ENCODE measurements at places on chromosomes 6 and 20.
A peak's percentile ranks its signal among the peaks of the same experiment; 100 is the strongest.

DNA sequence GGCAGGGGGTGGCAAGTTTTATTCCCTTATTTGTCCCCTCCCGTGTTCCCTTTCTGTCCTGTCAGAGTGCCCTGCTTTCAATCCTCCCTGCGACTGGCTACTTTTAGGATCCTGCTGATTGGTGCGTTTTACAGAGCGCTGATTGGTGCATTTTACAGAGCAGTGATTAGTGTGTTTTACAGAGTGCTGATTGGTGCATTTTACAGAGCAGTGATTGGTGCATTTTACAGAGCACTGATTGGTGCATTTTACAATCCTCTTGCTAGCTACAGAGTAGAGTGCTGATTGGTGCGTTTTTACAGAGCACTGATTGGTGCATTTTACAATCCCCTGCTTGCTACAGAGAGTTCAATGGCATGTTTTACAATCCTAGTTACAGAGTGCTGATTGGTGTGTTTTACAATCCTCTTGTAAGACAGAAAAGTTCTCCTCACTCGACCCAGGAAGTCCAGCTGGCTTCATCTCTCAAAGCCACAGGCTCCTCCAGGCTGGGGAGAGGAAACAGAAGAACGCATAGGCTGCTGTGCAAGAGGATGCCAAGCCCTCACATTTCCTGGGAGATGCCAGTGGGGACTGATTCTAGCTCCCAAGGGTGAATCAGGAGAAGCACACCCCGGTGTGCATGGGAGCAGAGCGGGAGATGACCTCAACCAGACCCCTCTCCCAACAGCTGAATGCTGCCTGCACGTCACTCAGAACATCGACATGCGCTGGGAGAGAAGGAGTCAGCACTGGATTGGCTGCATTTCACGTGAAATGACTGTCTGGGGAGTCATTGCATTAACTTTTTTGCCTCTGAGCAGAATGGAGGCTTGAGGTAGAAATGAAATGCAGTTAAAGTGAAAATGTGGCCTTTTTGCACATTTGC is 48.3 kb upstream of the SLC22A23 start:
- DNase-seq, result no peak

GRCh38 chr6:152343735-152344360 is 293.3 kb downstream of the SYNE1 start:
- no peak for DNase-seq

GRCh38 chr20:43949741-43950618 is 35.3 kb downstream of the TOX2 start:
- DNase-seq, result peak; percentile 39

DNA sequence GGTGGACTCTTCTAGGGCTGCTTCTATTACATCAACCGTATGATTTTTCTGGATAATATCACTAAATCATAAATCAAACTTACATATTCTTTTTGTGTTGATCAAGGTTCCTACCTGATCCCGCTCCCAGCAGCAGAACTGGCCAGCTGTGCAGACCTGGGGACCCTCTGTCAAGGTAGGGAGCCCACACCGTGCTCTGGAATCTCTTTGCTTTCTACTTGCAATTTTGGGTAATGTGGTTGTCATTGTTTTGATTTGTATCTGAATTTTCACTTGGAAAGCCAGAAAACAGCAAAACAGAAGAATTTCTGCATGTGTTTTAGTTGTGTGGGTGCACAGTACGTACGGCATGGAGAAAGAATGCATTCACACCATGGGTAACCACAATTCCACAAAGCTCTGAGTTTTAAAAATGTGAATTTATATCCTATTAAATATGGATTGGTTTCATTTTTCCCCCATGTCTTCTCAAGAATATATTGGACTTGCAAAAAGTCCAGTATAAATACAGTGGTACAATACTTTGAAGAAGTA is 80.1 kb downstream of the ADGRG6 start:
- DNase-seq, result no peak

DNA sequence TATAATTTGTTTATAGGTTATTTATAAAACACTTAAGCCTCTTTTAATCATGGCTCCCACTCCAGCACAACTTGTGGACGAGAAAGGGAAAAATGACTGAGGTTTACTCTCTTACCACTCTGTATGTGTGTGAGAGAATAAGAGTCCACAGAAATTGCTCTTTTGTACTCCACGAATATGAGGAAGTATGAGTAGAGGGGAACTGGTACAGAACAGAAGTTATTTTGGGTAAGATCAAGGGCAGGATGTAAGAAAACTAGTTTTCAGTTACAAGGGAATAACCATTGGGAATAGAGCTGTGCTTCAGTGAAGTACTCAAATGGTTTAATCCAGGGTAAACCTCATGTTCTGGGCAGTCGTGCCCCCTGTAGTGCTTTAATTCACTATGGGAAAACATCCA is 72.6 kb downstream of the REV3L start:
- no peak for DNase-seq

DNA sequence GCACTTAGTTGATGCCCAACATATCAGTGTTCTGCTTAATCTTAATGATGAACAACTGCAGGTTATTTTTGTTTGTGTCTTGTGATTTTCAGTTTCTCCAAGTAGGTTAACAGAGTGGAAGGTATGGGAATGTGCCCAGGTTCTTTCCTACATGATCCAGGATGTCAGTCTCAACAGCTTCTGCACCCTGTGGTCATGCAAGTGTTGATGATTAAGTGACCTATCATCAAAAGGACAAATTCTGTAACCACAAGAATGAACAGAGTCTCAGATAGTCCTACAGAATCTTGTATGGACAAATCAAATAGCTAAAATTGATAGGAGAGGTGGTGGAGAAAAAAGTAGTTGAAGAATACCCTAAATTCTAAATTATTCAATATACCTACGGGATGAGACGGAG is 26.1 kb downstream of the MAN1A1 start:
- no peak for DNase-seq

DNA sequence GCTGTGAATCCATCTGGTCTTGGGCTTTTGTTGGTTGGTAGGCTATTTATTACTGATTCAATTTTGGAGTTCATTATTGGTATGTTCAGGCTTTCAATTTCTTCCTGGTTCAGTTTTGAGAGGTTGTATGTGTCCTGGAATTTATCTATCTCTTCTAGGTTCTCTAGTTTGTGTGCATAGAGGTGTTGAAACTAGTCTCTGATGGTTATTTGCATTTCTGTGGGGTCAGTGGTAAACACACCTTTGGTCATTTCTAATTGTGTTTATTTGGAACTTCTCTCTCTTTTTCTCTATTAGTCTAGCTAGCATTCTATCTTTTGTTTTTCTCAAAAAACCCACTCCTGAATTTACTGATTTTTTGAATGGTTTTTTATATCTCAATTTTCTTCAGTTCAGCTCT is 70.1 kb upstream of the IRAK1BP1 start:
- no peak for DNase-seq

GRCh38 chr6:98576791-98577190 is 257.6 kb upstream of the POU3F2 start:
- no peak for DNase-seq

DNA sequence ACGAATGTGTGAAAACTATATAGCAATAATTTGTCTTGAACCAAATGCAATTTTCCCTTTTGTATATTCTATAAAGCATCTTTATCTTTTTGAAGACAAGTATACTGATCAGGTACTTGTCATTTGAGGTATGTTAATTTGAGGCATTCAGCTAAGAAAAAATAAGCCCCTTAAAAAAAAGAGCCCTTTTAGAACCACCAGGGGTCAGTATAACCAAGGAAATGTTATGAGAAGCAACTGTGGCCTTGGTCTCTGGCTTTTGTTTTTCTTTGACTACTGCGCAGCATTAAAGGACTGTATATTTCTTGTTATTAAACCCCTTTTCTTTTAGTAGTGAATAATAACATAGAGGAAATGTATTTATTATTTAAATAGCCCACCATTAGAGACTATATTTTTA is 43.1 kb downstream of the CD109 start:
- DNase-seq, result no peak

DNA sequence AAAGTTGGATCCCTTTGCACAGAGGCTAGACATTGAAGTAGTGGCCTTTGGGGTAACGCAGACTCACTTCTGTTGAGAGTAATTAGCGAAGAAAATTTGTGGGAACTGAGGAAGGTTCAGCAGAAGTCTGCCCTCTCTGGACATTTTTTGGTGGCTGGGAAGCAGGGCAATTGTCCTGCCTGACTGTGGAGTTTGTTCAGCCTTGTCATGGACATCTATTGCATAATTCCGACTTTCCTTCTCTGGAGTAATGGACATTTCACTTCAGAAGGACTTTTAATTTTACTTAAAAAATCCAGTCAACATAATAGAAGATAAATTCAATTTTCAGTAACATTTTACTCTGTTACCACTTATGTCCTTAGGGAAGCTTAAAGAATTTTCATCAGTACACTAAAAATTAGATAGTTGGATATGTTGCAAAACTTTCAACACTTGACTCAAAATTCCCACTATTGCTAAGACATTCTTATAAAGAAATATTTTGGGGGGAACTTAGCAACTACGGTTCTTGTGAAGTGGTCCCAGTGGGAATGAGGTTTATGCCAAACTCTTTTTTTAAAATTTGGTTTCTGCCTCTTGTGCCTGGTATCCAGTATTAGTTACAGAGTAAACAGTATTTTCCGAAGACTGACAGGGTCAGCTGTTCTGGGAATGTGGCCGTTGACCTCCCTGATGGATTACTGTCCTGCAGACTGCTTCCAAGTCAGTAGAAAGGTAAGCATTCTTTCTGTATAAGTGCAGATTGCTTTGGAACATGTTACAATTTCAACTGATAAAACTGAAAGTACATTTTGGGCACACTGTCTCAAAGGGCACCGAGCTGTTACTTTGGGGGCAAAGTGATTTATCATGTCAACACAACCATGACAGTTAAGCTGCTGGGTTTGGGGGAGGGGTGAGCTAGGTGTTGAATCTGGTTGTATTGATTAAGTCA is 100.6 kb upstream of the MLIP start:
- DNase-seq, result no peak

DNA sequence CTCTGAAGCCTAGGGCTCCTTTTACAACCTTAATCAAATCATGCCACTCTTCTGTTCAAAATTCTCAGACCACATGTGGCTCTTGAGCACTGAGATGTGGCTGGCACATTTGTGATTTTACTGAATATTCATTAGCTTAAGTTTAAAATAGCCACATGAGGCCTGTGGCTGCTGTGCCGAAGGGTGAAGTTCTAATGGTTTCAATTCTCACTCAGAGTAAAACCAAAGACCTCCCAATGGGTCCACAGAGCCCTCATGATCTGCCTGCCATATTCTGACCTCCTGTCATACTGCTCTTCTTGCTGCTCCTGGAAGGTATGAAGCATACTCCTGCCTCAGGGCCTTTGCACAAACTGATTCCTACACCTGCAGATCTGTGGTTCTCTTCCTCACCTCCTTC is 7.8 kb upstream of the CST3 start:
- DNase-seq, result no peak

DNA sequence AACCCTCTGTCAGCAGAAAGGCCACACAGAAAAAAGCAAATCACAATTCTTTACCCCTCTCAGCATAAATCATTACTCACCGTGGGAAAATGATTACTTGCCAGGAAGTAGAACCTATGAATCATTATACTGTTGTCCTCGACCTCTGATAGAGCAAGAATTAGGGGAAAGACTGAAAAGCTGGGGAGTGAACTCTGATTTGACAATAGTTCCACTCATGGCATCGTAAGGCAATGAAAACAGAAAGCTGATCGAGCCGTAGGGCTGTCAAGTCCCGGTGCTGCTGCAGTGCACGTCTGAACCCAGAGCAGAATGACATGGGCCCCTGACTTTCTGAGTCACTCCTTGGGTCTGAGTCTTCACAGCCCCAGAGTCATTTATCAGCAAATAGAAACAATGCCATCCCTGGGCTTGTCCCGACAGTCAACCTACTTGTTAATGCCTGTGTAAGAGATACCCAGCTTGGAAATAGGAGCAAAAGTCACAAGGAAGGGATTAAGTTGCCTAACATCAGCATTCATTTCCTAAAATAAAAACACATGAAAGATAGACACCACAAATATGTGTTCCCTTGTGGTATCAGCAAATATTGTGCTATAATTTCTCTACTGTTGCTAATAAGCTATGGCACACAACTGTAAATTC is 224.8 kb upstream of the MARCKS start:
- peak; percentile 24 for DNase-seq

GRCh38 chr6:143544011-143544696 is 32.6 kb upstream of the FUCA2 start:
- DNase-seq, result no peak

DNA sequence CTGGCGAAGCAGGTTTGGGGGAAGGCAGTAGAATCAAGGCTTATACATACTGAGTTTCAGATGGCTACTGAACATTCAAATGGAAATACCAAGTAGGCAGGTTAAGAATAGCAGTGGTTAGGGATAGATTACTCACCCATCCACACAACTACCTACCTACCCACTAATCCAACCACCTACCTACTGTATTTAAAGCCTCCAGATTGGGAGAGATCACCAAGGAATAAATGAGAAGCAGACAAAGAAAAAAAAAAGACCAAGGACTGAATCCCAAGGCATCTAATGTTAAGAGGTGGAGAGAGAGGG is 68.3 kb upstream of the SMIM29 start:
- DNase-seq, result no peak

GRCh38 chr20:36574366-36575135 is 1.2 kb downstream of the TGIF2 start:
- DNase-seq, result peak; percentile 68

DNA sequence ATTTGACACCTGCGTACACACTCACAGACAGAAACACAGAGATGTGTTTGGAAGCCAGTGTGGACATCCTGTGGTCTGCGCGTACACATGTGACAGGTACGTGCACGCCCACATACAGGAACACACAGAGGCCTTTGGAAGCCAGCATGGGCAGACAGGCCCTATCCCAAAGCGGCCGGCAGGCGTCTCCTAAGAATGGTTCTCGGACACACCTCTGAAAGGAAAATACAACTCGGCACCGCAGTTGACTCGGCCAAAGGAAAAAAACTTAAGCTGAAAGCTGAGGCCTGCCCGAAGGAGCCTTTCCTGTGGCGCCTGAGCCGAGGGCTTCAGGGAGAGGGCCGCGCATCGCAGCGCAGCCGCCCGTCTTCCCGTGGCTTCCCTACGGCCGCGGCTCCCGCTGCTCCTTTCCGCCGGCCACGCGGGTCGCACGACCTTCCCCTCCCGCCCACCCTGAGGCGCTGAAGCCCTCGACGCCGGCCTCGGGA is 1.4 kb upstream of the CEP43 start:
- DNase-seq, result peak; percentile 31

DNA sequence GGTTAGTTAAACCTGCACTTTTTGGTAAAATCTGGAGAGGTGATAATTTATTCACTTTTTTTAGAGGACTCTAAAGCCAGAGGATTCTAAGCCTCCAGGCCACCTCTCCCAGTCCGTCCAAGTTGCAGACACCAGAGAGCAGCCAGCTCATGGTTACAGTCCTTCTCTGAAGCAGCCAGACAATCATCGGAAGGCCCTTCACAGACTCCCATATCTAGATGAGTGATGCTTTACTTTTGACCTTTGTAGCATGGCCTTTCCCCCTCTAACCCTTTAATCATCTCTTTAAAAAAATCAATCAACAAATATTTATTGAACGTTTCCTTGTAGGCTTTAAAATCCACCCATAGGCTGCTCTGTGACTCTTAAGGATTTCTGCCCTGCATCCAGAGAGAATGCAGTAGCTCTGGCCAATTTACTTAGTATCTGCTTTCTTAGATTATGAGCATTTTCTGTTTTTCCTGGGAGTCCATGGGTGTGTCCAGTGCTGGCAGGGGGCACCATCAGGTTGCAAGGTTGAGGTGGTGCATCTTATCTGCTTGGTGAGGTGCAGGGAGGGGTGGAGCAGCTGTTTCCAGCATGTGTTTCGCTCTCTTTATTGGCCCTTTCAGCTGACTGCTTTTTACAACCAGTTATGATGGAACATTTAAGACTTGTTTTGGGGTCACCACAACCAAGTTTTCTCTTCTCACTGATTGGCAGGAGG is 58.6 kb downstream of the JARID2 start:
- DNase-seq, result no peak

- no peak for DNase-seq
These were observed 71.4 kb downstream of the ARID1B start for GRCh38 chr6:156848533-156848932.
